ENCODE measurements at places on chromosomes 3 and 15. TPM values are rescaled to one million over a fixed set of nuclear protein-coding genes. Genes with fewer than 3 reads are reported as not detected.
A peak's percentile ranks its signal among the peaks of the same experiment; 100 is the strongest.

DNA sequence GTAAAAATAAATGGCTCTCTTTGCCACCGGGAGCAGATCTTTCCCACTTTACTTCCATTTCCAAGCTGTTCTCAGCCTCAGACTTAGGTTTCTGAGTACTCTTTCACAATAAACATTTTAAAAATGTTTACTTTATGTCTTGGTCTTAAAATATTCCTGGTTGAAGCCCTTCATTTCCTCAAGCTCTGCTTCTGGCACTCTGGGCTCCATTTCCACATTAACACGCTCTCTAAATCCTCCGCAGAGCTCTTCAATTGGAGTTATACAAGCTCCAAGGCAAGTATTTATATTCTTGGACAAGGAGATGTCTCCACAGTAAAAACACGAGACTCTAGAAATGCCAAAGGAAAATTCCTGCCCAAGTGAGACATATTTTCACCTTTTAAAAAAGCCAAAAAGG lies 169.3 kb downstream of the GREM1 start:
- H3K4me1 ChIP-seq: peaks cover 7% of the 10 kb centered on the region
- H3K36me3 ChIP-seq: no peaks in the 10 kb centered on the region
- H3K4me3 ChIP-seq: no peak overlapping the region
- H3K27me3 ChIP-seq: no peaks in the 10 kb centered on the region

DNA sequence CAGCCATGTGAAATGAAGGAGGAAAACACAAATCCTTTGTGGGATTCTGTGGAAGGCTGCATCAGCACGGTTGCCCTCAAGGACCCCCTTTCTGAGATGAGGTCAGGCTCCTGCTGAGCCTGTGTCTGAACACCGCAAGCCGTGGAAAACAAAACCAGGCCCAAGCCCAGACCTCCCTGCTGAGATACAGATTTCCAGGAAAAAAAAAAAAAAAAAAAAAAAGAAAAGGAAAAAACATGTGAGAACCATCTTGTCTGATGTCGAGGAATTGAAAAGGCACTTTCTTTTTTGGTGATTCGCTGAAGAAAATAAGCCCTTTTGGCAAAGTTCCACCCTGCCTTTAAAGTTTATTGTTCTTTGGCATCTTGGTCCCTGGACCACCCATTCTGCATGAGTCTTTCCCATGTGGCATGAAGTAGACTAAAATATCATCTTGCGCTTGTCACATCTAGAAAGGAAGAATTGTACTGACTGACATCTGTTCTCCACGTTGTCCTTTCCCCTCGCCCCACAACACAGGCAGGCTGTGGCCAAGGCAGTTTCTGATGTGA lies 117.6 kb downstream of the CHST2 start:
- H3K27ac ChIP-seq: peak overlapping the region; percentile 80
- peaks cover 5% of the 10 kb centered on the region for H3K4me1 ChIP-seq
- no peaks in the 10 kb centered on the region for H3K36me3 ChIP-seq
- H3K4me3 ChIP-seq: no peak overlapping the region
- peak; percentile 59 for DNase-seq

- H3K27ac ChIP-seq: no peak overlapping the region
- no peaks in the 10 kb centered on the region for H3K27me3 ChIP-seq
- no peaks in the 10 kb centered on the region for H3K4me1 ChIP-seq
These were observed 28.7 kb downstream of the SPG21 start for GRCh38 chr15:64961013-64961412.

DNA sequence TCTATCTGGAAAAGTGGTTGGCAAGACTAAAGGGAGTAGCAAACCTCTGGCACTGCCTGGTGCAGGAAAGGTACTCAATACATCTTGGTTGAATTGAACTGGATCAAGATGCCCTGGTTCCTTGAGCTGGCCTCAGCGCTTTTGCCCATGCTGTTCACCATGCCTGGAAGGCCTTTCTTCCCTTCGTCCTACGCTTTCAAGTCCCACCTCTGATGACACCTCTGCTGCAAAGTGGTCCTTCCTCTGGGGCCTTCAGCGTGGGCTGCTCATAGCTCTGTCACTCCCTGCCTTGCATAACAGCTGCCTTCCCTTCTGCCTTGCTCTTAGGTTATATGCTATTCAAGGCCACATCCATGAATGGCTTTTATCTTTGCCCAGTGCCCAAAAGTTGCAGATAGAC lies 23.0 kb downstream of the ITGA11 start:
- no peaks in the 10 kb centered on the region for H3K27me3 ChIP-seq
- no peaks in the 10 kb centered on the region for H3K36me3 ChIP-seq
- DNase-seq: no peak
- H3K4me3 ChIP-seq: no peak overlapping the region
- H3K4me1 ChIP-seq: no peaks in the 10 kb centered on the region

- no peaks in the 10 kb centered on the region for H3K27me3 ChIP-seq
- no peak for DNase-seq
- H3K4me3 ChIP-seq: no peak overlapping the region
- no peaks in the 10 kb centered on the region for H3K4me1 ChIP-seq
These were observed 337.2 kb upstream of the RARB start for GRCh38 chr3:25090698-25091453.

GRCh38 chr3:21159543-21159906 lies 591.5 kb downstream of the ZNF385D start:
- no peaks in the 10 kb centered on the region for H3K27me3 ChIP-seq
- H3K36me3 ChIP-seq: no peaks in the 10 kb centered on the region
- H3K27ac ChIP-seq: peak overlapping the region; percentile 46
- DNase-seq: no peak

DNA sequence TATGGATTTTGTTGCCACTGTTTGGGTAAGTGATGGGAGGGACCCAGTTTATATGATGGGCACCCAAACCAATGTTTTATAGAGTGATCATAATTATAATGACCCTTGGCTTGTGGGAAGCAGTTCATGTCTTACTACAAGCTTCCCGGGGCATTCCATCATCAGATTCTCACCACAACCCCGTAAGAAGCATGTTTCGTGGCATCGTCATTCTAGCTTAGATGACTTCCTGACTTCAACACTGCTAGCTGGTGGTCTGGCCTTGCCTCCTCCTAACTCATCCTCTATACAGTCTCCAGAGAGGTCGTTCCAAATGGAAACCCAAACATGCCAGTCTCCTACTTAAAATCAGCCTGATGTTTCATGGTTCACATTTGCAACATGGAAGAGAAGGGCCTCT lies 226.9 kb downstream of the ADAMTS9 start:
- H3K27me3 ChIP-seq: no peaks in the 10 kb centered on the region
- DNase-seq: no peak
- H3K4me1 ChIP-seq: no peaks in the 10 kb centered on the region
- H3K27ac ChIP-seq: no peak overlapping the region

GRCh38 chr3:138942271-138942670 lies 4.7 kb downstream of the FOXL2 start:
- peaks cover 97% of the 10 kb centered on the region for H3K27me3 ChIP-seq
- DNase-seq: no peak
- no peaks in the 10 kb centered on the region for H3K36me3 ChIP-seq
- peaks cover 27% of the 10 kb centered on the region for H3K4me1 ChIP-seq
- H3K27ac ChIP-seq: no peak overlapping the region

- H3K27me3 ChIP-seq: no peaks in the 10 kb centered on the region
- H3K4me3 ChIP-seq: no peak overlapping the region
- no peaks in the 10 kb centered on the region for H3K36me3 ChIP-seq
- no peaks in the 10 kb centered on the region for H3K4me1 ChIP-seq
- no peak for DNase-seq
- no peak overlapping the region for H3K27ac ChIP-seq
These were observed 211.8 kb downstream of the NR2F2 start for GRCh38 chr15:96542130-96542770.

GRCh38 chr3:27024493-27024892 lies 344.7 kb downstream of the NEK10 start:
- H3K4me3 ChIP-seq: no peak overlapping the region
- no peaks in the 10 kb centered on the region for H3K27me3 ChIP-seq
- no peaks in the 10 kb centered on the region for H3K36me3 ChIP-seq
- H3K4me1 ChIP-seq: no peaks in the 10 kb centered on the region
- H3K27ac ChIP-seq: no peak overlapping the region

- peaks cover 6% of the 10 kb centered on the region for H3K4me1 ChIP-seq
- no peak overlapping the region for H3K4me3 ChIP-seq
- H3K27me3 ChIP-seq: no peaks in the 10 kb centered on the region
- DNase-seq: peak; percentile 40
These were observed 79.8 kb upstream of the FNDC3B start for GRCh38 chr3:171959532-171960089.

DNA sequence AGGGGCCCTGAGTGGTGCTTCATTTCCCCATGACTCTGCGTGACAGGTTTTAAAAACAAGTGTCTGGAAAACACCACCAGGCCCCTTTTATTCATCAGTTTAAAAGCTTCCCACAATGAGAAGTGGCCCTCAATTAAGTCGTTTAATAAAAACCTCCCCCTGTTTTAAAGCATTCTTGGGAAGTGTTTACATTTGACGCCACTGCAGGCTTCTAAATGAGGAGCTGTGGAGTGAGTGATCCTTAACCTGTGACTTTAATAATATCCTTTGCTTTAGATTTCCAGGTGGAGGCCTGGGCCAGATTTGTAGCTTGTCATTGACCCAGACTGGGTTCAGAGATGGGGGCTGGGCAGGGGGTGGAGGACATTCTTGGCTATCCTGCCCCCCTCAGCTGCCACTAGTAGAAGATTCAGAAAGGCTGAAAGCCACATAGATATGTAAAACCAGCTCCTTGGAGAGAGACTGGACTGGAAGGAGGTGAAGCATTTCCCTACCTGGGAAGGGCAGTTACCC lies 11.3 kb downstream of the CGNL1 start:
- no peaks in the 10 kb centered on the region for H3K27me3 ChIP-seq
- peaks cover 31% of the 10 kb centered on the region for H3K4me1 ChIP-seq
- H3K36me3 ChIP-seq: no peaks in the 10 kb centered on the region
- no peak for DNase-seq
- H3K27ac ChIP-seq: peak overlapping the region; percentile 56
- H3K4me3 ChIP-seq: no peak overlapping the region

DNA sequence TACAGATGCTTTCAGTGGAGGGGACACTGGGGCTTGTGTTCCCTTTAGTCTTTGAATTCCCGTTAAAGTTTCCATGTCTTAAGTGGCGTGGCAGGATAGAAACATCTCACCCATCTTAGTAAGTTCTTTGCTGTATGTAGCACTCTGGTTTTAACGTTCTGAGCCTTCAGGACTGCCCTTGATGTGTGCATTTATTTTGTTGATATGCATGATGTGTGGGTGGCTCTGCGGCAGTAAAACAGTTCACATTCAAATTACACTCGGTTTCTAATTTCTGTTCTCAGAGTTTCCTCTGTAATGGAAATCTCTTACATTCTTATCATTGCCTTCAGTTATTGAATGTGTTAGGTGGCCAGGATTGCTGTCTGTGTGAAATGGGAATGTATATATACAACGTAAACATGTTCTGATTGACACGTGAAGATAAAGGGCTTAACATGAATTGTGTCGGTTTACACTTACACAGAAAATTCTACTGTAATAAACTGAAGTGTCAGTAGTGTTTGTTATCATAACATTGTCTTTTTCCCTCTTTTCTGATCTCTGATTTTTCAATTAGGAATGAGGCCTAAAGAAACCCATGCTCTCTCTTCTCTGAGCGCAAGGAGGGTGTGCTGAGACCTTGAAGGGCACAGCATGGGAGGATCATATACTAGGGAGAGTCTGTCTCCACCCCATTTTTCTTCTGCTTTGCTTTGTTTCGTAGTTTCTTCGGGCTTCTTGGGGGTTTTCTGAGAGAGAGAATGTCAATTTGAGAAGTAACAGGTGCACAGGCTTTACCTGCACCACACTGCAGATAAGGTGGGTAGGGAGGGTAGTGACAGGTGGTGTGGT lies 51.5 kb downstream of the IGF1R start:
- H3K27ac ChIP-seq: no peak overlapping the region
- H3K4me3 ChIP-seq: no peak overlapping the region
- H3K27me3 ChIP-seq: no peaks in the 10 kb centered on the region
- H3K36me3 ChIP-seq: no peaks in the 10 kb centered on the region
- no peak for DNase-seq

GRCh38 chr3:133763797-133764683 lies 17.8 kb downstream of the TF start:
- no peak overlapping the region for H3K4me3 ChIP-seq
- peak; percentile 25 for DNase-seq
- peaks cover 4% of the 10 kb centered on the region for H3K27me3 ChIP-seq
- H3K36me3 ChIP-seq: no peaks in the 10 kb centered on the region

DNA sequence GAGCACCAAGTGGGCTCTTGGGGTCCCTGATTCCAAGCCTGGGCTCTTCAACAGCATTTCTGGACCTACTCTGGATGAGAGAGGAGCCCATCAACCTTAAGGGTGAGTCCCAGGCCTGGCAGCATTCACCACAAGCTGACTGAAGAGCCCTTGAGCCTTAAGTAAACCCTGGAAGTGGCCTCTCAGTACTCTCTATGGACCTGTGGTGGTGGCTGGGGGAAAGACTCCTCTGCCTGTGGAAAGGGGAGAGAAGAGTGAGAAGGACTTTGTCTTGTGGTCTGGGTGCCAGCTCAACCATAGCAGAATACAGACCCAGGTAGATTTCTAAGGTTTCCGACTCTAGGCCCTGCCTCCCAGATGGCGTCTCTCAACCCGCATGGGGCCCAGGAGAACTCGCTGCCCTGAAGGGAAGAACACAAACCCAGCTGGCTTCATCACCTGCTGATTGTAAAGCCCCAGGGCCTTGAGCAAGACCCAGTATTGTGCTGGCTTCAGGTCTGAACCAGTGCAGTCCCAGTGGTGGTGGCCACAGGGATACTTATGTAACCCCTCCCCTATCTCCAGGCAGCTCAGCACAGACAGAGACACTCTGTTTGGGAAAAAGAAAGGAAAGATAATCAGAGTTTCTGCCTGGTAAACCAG lies 71.4 kb downstream of the TFDP2 start:
- H3K27me3 ChIP-seq: no peaks in the 10 kb centered on the region
- H3K4me1 ChIP-seq: no peaks in the 10 kb centered on the region
- no peak overlapping the region for H3K4me3 ChIP-seq
- DNase-seq: no peak

GRCh38 chr15:55546718-55547117 lies 38.7 kb upstream of the DNAAF4 start:
- DNase-seq: no peak
- no peaks in the 10 kb centered on the region for H3K36me3 ChIP-seq
- no peaks in the 10 kb centered on the region for H3K4me1 ChIP-seq

The IQSEC1 gene
- 24.7 TPM for total RNA-seq

The EPHB1 gene
- 2.3 TPM for total RNA-seq

The COL8A1 gene
- 2.4 TPM for total RNA-seq

The ZNF385D gene
- 2.9 TPM for total RNA-seq

The FGF12 gene
- total RNA-seq: 4.9 TPM

The TTBK2 gene
- total RNA-seq: 7.7 TPM

The TRIM71 gene
- total RNA-seq: 14.5 TPM

The HIGD2B gene
- total RNA-seq: not detected

The OR5K2 gene
- total RNA-seq: not detected

The COX17 gene
- 27.0 TPM for total RNA-seq

The VGLL3 gene
- total RNA-seq: 22.2 TPM

The DCLK3 gene
- not detected for total RNA-seq

The DOCK3 gene
- total RNA-seq: 0.77 TPM

The SLC22A13 gene
- total RNA-seq: 0.77 TPM

Measured in hepatocyte (in vitro differentiated cells).